Stimulated activated CD4-positive, alpha-beta T cell treated with anti-CD3 and anti-CD28 coated beads, Interleukin-1b, Interleukin-23, amount 100 ng/mL, for 1 hour (primary cell): ENCODE measurements at places on chromosomes 11 and 22.

- DNase-seq, result no peak
Observed at GRCh38 chr11:75403037-75403436, 3.7 kb downstream of the RPS3 start.

- DNase-seq, result no peak
Observed at GRCh38 chr11:131889760-131890581, 519.6 kb downstream of the NTM start.

GRCh38 chr11:79274636-79275331 lies 166.0 kb downstream of the TENM4 start:
- DNase-seq, result no peak

DNA sequence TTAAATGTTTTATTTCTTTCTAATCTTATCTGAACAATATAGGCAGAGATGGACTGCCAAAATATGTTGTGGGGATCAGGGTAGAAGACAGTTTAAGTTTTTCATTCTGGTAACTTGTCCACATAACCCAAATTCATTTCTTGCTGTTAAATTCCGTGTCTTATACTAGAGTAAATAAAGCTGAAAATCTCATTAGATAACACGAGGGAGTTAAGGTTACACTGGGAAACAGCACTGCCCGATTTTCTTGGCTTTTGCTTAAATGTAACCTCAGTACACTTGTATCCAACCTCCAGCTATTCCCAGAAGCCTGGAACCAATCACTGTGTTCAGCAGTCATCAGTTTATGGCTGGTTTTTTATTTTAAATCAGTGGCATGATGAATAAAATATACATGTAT lies 48.2 kb downstream of the MICAL3 start:
- no peak for DNase-seq

- no peak for DNase-seq
Observed at GRCh38 chr11:84645988-84646694, 981.0 kb downstream of the DLG2 start.

DNA sequence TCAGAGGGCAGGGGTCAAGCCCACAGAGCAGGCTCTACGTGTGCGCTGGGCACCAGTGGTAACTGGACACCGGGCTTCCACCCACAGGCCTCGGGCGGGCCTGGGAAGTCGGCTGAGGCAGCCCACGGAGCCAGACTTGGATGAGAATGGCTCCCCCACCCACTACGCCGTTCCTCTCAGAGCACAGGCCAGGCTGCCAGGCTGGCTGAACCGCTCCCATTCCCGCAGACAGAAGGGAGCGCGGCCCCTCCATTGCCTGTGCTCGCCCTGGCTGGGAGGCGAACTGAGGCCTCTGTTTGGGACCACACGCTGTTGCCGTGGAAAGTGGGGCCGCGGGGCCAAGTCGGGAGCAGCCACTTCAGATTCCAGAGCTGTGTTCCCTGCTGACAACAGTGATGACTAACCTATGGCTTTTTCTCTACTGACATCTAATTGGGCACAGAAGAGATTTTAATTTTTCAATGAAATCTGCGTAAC lies 63.9 kb downstream of the MYH9 start:
- DNase-seq, result no peak

DNA sequence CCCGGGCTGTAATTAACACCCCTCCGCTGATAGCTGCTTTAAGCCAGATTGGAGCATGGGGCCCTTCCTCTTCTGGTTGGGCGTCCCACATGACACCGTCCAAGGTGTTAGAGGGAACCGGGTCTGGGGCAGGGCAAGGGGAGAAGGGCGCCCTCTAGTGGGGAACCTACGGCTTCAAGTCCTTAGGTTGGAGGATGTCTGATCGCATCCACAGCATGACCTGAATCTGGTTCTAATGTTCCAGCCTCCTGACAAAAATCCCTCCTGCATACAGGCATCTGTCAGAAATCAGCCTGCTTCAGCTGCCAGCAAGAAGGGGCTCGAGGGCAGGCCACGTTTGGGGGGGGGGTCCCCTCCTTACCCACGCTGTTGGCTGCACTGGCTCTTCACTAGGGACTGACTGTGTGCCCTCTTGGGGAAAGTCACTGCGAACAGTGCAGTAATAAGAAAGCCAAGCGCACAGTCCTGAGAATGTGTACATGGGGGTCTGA lies 94.2 kb upstream of the TBCEL start:
- DNase-seq, result no peak

GRCh38 chr11:6468712-6469495 lies 4.8 kb downstream of the TRIM3 start:
- no peak for DNase-seq

GRCh38 chr11:86632499-86633269 lies 39.7 kb downstream of the ME3 start:
- no peak for DNase-seq

GRCh38 chr11:70054004-70054403 lies 24.1 kb upstream of the ANO1 start:
- DNase-seq, result no peak

DNA sequence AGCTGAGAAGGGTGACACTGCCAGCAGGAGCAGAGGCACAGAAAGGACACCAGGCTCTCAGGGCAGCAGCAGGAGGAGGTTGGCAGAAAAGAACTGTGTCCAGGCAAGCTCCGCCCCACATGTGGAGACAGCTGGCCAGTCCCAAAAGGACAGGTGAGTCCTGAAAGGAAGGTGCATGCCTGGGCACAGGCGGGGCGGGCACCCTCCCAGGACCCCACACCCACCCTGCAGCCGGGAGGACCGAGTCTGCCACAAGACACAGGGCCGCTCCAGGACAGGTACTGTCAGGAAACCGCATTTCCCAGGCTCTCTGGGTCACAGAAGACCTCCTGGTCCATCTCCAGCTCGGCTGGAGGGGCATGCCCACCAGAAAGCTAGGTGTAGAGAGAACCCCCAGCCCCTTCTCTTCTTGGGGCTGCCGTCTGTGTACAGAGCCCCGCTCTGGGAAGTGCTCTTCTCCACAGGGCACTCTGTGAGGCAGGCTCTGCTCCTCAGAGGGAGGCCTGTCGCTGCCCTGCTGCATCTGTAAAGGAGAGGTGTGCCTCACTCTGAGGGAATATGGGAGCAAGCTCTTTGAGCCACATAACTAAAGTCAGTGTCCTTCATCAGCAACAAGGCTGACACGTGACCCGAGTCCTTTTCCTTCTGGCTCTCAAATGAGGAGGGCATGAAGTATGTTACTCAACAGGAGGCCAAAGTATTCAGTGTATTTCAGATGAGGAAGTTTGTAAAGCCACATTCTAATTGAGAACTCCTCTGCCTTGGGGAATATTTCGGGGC lies 50.5 kb downstream of the CLTCL1 start:
- DNase-seq, result no peak

GRCh38 chr22:36724836-36725235 lies 21.3 kb upstream of the CACNG2 start:
- no peak for DNase-seq

- DNase-seq, result no peak
Observed at GRCh38 chr11:19646921-19647320, 65.7 kb upstream of the NAV2 start.

DNA sequence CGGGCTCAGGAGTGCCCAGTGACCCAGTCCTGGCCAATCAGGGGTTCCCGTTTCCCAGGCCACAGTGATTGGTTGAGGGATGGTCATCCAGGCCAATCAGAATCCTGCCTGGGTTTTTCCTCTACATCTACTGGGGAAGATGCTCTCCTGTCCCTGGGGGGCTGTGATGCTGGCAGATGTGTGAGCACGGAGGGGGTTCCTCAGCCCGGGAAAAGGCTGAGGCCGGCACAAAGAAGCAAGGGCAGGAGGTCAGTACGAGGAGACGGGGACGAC lies 171.2 kb downstream of the CTTN start:
- DNase-seq, result no peak

DNA sequence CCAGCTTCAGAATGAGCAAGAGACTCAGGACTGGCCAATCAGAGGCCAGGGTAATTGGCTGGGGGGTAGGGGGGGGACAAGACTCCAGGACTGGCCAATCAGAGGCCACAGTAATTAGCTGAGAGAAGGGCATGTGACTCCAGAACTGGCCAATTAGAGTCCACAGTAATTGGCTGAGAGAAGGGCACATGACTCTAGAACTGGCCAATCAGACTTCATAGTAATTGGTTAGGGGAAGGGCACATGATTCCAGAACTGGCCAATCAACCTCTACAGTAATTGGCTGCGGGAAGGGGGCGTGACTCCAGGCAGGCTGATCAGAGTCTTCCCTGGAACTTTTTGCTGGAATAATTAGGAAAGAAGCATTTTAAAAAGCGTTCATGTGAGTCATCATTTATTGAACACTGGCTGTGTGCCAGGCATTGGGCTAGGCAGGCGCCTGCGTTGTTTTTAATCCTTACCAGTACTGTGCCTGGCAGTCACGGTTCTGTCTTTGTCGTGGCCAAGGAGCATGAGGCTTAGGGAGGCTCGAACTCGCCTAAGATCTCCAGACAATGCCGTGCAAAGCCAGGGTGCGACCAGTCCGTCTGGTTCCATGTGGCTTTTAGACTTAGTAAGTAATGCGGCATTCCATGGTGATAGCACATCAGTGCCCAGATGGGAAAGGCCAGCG lies 508.1 kb downstream of the TBC1D22A start:
- DNase-seq, result no peak

- DNase-seq, result no peak
Observed at GRCh38 chr11:127376301-127376700, 375.7 kb upstream of the KIRREL3 start.

GRCh38 chr11:70470127-70470526 lies 71.8 kb downstream of the CTTN start:
- no peak for DNase-seq

- DNase-seq, result no peak
Observed at GRCh38 chr11:2803186-2804091, 82.1 kb downstream of the CDKN1C start.

GRCh38 chr11:72225411-72225951 lies 914 bp downstream of the INPPL1 start:
- no peak for DNase-seq

GRCh38 chr11:128610721-128611617 lies 23.6 kb upstream of the ETS1 start:
- DNase-seq, result no peak

GRCh38 chr11:10457901-10458300 lies 2.8 kb downstream of the AMPD3 start:
- no peak for DNase-seq

GRCh38 chr22:25950111-25950510 lies 208.1 kb downstream of the MYO18B start:
- no peak for DNase-seq

- no peak for DNase-seq
Observed at GRCh38 chr22:49966774-49967705, 6.5 kb downstream of the PIM3 start.

GRCh38 chr11:134037046-134037908 lies 31.6 kb upstream of the JAM3 start:
- no peak for DNase-seq

DNA sequence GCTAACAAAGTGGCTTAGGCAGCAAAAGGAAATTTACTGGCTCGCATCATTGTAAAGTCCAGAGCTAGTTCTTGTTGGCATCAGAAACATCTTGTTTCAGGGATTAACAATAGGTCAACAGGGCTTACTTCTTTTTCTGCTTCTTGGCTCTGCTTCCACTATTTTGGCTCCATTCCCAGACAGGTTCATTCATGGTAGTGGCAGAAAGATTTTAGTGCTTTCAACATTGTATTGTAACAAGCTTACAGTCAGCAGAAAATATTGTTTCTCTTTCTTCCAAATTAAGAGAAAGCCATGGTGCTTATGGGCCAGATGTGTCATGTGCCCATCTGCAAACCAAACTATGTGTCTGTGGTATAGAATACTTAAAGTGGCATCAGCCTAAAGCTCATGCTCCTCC lies 315.6 kb downstream of the RAB38 start:
- DNase-seq, result no peak

DNA sequence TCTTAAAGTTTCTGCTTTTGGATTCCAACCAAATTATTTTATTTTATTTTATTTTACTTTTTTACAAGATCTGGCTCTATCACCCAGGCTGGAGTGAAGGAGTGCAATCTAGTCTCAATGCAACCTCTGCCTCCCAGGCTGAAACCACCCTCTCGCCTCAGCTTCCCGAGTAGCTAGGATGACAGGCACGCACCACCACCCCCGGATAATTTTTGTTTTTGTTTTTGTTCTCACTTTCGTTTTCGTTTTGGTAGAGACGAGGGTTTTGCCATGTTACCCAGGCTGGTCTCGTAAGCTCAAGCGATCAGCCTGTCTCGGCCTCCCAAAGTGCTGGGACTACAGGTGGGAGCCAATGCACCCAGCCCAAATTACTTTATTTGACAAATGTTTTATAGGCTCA lies 219.8 kb downstream of the ETS1 start:
- no peak for DNase-seq

GRCh38 chr11:35079611-35080010 lies 59.4 kb upstream of the CD44 start:
- DNase-seq, result no peak

DNA sequence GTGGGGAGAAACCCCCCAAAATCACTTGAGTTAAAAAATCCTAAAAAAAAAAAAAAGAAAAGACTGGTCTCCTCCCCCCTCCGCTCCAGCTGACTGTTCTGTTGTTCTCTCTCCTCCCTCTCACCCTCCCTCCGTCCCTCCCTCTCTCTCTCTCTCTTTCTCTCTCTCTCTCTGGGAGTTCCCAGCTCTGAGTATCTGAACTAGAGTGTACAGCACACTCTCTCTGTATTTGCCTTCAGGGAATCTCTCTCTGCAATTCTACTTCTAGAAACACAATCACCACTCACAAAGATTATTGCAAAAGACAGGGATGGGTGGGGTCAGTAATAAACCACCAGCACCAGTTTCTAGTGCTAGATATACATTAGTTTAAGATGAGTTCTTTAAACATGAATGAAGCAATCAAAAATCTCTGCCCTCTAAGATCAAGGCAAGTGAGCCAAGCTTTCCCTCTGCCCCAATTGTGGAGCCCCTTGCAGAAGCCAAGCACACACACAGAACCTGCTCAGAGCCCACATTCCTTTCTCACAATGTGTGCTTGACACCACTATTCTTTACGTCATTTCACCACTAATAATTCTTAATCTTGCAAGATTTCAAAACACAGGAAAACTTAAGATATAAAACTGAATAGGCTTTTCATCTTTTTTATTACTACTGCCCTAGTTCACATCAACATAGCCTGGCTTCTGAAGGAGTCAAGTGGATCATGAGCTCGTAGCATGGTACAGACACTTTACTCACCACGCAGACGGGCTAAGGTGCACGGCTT lies 133.5 kb downstream of the RBFOX2 start:
- no peak for DNase-seq

DNA sequence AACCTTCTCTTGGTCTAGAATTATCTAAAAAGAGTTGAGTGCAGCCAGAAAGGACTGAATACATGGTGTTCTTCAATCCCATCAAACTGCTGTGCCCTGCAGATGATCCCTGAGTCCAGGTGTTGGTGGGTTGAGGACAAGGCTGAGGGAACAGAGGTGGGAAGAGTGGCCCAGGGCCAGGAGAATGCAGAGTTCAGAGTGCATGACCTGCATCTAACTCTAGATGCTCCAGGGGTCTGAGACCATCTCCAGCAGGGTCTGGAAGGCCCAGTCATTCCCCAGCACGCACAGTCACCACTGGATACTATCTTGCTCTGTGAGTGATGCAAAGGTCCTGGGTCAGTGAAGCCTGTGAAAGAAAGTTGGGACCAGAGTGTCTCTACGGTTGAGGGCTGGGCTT lies 2.1 kb upstream of the VPREB1 start:
- no peak for DNase-seq
